ENCODE measurements at places on chromosomes 16 and 17.

GRCh38 chr16:6081320-6081976, 983.9 kb upstream of the EEF2KMT start:
- DNase-seq, result no peak

- peak; percentile 79 for DNase-seq
Observed at GRCh38 chr17:9240659-9241370, 219.5 kb downstream of the NTN1 start.

DNA sequence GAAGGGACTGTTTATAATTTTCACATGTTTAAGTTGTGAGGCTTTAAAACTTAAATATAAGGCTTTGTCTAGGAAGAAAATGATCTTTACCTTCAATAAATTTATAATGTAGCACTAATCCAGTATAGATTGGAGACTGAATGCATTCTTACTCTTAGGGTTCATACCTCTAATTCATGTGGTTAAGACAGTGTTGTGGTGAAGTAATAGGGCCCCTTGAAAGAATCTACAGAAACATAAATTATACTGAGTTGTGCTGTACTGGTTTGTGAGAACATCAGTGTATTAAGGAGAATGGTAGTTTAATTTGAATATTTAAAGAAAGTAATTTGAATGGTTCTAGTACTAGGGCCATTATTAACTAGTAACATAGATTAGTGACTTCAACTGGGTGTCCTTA, 13.7 kb downstream of the HAPSTR1 start:
- no peak for DNase-seq

DNA sequence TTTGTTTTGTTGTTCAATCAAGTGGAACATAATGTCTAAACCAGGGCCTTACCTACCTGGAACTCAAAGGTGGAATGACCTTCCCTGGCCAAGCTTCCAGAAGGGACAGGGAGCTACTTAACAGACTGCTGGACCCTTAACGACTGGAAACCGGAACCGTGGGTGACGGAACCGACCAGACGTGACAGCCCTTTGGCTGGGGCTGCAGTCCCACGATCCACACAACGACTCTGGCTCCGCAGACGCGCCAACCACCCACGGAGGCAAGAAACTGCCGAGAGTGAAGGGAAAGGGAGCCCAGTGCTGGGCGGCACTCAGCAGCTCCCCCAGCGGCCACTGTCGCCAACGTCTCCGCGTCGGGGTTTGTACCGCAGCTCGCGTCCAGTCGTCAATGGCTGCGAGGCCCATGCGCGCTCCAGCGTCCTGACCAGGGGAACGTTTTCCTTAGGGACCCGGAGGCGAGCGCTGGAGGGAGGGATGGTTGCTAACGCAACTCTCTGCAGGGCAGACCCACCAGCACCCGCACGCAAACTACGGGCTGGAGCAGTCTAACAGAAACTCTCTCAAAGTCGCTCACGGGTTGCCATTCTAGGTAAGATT, 5.5 kb upstream of the KIF22 start:
- peak; percentile 87 for DNase-seq

GRCh38 chr17:69363488-69364210, 36.7 kb upstream of the ABCA5 start:
- DNase-seq, result no peak

DNA sequence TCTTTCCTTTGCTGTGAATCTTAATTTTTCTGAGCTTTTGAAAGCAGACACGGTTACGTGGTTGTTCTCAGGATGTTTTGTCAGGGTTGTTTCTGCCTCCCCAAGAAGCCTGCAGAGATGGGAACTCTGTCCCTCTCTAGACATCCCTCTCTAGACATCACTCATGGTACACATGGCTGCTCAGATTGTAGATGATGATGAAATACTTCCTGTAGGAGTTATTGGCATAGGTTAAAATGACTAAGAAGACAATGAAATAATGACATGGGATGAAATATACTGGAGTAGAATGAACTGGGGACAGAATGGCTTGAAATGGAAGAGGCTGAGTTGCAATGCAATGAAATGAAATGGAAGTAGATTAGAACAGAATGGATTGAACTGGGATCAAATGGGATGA, 253.4 kb downstream of the SHISA9 start:
- no peak for DNase-seq

DNA sequence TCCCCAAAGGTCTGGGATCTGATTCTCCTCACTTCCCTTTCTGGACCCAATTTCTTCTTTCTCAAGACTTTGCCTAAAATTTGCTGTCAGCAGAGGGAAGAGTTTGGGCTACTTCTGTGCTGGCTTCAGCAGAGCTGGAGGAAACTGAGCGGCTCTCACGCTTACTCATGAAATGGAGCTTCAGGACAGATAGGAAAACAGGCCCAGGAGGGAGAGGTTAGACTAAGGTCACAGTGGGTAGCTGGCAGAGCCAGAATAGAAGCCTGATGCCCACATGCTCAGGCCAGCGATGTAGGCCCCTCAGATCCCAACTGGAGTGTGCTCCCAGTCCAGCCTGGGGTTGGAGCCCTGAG, 593 bp downstream of the SLC38A7 start:
- DNase-seq, result no peak

DNA sequence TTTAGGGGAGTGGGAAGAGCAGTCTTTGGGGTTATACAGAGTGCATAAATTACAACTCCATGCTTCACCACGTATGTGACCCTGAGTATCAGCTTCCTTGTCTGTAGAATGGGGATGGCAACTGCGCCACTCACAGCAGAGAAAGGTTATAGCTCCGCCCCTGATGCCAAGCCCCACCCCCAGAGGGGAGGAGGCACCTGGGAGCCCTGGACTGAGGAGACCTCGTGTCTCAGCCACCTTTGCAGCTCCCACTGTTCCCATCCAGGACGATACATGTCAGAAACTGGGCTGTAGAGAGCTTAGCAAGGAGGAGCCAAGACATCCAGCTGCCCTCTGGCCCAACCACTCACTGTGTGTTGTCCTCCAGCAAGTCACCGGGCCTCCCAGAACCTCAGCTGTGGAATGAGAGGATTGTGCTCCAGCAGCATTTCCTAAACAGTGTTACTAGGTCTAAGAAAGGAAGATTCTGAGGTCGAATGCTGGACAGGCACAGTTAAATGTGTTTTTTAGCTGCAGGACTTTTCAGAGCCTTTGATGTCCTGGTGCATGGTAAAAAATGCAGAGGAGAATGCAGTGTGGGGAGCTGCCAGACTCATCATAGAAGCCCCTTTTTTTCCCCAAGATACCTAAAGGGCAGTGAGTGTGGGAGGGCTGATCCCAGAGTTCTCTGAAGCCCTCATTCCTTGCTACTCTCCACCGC, 49.4 kb downstream of the BEAN1 start:
- DNase-seq, result no peak

- DNase-seq, result no peak
Observed at GRCh38 chr16:8899709-8900317, 17.7 kb downstream of the LITAFD start.

GRCh38 chr16:56833243-56833970, 31.6 kb upstream of the SLC12A3 start:
- DNase-seq, result no peak

DNA sequence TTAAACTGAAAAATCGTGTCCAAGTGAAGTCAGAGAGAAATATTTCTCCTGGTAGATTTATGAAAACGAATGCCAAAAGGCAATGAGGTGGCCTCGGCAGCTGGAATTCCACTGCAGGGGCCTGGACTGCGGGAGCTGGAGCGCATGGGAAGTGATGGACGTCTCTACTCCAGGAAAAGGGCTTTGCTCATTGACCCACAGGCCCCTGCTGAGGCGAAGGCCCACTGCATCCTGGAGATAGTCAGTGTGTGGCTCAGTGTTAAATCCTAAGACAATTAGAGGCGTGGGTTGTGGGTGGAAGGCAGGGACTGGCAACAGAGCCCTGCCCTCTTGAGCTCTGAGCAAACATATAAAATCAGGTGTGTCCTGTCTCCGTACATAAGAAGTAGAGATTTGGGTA, 191.4 kb downstream of the SLC39A11 start:
- no peak for DNase-seq

- DNase-seq, result no peak
Observed at GRCh38 chr17:42555122-42555622, 2.4 kb downstream of the HSD17B1 start.

DNA sequence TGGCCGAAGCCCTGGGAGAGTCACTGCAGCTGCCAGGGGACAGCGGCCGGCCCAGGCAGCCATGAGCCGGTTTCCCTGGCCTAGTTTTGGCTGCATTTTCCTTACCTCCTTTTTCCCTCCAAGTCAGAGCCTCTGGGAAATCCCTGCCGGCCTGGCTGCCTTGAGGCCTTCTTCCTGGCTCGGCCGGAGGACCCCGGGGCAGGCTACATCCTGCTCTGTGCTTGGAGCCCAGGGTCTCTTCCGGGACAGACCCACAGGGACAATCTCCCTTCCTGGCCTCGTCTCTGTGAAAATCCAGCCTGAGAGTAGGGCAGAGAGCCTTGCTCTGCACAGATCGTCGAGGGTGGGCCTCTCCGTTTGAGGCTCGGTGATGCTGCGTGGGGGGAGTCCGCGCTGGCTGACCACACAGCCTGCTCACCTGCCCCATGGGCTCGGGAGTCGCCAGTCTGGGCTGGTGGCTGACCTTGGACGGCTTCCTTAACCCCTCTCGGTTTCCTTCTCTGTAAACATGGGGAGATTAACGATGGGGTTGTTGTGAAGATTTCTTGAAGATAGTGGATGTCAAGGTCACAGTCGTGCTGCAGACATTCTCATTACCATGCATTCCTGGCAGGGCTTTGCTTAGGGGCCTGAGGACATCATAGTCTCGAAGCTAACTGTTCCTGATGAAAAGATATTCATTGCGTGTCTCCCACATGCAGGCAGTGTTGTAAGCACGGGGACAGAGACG, 34.8 kb upstream of the CIBAR2 start:
- DNase-seq, result peak; percentile 70

GRCh38 chr16:73275024-73275423, 227.1 kb upstream of the ZFHX3 start:
- DNase-seq, result no peak

GRCh38 chr17:77696151-77696720, 262.3 kb upstream of the TNRC6C start:
- DNase-seq, result no peak

DNA sequence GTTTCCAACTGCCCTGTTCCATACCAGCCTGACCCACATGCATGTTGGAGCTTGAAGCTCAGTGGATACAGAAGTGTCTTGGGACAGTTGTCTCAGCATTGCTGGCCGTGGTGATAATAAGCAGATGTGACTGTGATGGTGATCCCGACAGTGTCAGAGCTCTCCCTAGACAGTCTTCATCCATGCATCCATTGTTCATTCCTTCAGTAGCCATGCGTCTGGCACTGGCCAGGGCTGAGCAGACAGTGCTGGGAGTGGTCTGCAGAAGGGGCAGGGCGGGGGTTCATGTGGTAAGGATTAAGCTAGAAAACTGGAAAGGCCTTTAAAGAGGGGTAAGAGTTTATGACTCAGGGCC, 68.1 kb downstream of the GNAO1 start:
- DNase-seq, result no peak

GRCh38 chr16:58127033-58127556, 2.1 kb downstream of the CFAP20 start:
- no peak for DNase-seq

- no peak for DNase-seq
Observed at GRCh38 chr16:78001451-78002025, 20.8 kb upstream of the CLEC3A start.

DNA sequence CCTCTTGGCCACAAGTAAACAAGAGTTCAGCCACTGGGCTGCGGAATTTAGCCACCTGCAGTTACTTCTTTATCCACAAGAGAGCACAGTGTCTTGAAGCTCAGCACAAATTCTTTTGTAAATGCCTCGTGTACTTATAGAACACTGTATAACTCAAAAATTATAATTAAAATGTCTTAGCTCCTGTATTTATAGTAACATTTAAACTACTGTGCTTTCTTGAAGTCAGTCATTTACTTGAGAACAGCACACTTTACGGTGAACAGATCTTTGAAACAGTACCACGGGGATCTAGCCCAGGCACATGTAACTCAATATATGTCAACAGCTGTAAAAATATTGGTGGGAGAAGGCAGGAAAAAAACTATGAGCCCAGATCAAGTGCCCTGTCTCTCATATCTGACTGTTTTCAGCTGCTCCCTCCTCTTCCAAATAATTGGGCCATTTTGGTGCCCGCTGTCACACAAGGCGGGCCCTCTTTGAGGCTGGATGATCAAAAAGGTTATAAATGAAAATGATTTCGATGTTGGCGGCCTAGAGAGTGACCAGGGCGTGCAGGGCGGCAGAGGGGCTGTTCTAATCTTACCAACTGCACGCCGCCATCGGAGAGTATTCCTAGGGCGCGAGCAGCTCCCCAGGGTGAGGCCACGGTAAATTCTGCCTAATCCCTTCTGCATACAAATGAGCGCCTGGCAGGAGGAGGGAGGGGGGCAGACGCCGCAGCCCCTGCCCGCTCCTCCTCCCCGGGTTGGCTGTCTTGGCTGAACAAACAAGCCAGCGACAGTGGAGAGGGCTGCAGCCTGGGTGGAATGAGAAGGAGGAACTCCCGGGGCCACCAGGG, 183.2 kb downstream of the C16orf78 start:
- DNase-seq, result no peak

- no peak for DNase-seq
Observed at GRCh38 chr17:632560-632959, 82.1 kb downstream of the VPS53 start.

GRCh38 chr17:60630352-60630751, 30.4 kb downstream of the PPM1D start:
- peak; percentile 48 for DNase-seq

GRCh38 chr16:66385415-66385814, 18.9 kb downstream of the CDH5 start:
- no peak for DNase-seq

DNA sequence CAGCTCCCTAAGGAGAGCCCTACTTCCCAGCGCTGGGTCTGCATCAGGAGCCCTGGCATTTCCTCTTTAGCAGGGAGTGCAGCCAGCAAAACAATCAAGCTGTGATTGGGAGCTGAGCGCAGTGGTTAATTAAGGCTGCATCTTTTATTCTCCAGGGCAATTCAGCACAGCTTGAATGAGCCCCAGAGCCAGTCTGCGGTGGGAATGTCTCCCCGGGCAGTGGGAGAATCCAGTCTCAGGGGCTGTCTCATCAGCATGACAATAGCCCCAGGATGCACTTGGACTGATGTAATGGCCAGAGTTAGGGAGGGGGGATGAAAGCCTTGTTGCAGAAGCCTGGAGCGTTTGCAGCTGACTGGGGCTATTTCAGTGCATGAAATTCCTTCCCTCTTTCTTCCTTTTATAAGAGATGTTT, 292.6 kb upstream of the SOX9 start:
- DNase-seq, result no peak

GRCh38 chr16:2084895-2085625, 37.3 kb downstream of the TSC2 start:
- no peak for DNase-seq

GRCh38 chr16:638034-638543, 2.0 kb upstream of the METTL26 start:
- DNase-seq, result peak; percentile 45

DNA sequence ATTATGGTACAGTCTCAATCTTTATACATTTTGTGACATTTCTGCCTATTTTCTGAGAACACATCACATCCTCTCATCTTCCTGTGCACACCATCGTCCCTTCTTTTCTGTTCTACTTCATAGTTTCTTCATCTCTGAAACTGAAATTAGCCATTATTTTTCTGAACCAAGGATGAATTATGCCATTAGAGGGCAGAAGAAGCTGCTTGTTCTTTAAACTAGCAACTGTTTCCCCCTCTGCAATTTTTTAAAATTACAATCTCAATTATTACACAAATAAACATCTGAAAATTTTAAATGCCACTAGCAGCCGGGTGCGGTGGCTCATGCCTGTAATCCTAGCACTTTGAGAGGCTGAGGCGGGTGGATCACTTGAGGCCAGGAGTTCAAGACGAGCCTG, 41.3 kb downstream of the RBBP6 start:
- no peak for DNase-seq

- DNase-seq, result no peak
Observed at GRCh38 chr17:65196617-65197016, 59.4 kb downstream of the RGS9 start.

GRCh38 chr17:31738488-31738887, 120.6 kb downstream of the COPRS start:
- peak; percentile 38 for DNase-seq

All from left ventricle myocardium superior (tissue), 1 donor.